ENCODE measurements at places on chromosomes 1 and 21.

DNA sequence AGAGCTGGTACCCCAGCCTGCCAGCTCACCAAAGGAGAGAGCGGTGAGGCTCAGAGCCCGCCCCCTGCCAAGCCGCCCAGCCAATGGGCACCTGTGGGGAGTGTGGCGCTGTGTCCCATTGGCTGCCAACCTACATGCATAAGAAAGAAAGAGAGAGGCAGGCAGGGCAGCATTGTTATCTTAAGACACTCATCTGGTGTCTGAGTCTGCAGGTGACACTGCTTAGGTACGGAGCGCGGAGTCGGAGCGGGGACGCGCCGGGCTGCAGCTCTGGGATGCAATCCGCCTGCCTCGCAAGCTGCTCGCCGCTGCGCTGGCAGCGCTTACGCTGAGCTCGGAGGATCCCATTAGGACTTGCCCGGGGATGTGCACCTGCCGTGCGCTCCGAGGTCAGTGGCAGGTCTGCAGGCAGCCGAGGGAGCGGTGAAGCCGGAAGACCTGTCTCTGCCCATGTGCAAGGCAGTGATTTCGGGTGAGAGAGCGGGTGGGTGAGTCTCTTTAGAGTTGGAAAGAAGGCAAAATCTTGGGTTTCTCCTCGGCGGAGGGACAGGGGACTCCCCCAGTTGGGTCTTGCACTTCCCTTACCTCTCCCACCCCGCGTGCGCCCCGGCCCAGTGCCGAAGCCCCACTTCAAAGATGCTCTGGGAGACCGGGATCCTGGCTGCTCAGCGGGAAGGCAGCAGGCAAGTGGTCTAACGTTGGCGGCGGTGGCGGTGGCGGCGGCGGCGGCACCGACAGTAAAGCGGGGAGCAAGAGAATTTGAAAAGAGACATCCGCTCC lies at the start of gene BRINP2:
BRINP2 (plus strand) TSS at position 203 of the 780 bp plus-strand sequence. CDS start 58,919 bp downstream, outside the sequence.
- peak; percentile 67 for DNase-seq

- DNase-seq, result no peak
These were observed 5.0 kb upstream of the GUCA2B start for GRCh38 chr1:42148166-42148565.

DNA sequence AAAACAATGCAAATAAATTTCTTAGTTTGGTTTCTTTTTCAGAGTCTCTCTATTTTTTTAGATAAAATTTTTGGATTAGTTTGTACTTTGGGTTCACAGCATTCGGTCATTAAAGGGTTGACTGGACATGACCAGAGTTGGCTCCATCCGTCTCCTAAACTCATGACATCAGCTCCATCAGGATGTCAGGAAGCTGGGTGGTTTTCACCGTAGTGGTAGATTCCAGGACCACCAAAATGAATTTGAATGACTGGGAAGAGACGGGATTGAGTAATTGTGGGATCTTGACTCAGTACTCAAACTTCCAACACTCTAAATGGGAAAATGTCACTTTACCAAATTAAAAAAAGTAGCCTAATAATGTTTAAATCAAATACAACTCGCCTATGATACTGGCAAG lies 279.2 kb upstream of the DUSP10 start:
- no peak for DNase-seq

DNA sequence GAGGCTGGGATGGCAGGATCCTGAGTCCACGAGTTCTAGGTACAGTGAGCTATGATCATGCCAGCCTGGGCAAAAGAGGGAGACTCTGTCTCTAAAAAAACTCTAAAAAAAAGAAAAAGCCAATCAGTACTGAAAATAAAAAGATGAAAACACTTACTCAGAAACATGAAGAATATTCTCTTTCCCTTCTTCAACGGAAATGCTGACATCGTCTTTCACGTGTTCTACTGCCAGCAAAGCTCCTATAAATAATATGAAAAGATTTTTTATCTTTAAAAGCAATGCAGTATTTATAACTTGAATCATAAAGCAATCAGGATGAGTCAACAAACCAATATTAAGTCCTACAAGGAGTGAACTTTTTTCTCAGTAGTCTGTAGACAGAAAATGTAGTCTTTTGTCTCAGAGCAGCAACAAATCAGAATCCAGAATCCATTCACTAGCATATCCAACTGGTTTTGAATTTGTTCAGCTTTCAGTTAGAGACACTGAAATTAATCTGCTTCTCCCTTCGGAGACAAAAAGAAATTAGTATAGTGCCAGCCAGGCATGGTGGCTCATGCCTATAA lies 6.2 kb downstream of the EPRS1 start:
- DNase-seq, result no peak

GRCh38 chr1:236275586-236275985 lies 6.2 kb downstream of the ERO1B start:
- no peak for DNase-seq

- no peak for DNase-seq
These were observed 38.3 kb downstream of the SNAP47 start for GRCh38 chr1:227773558-227773957.

- DNase-seq, result no peak
These were observed 606.0 kb downstream of the SMYD3 start for GRCh38 chr1:245901037-245901436.

DNA sequence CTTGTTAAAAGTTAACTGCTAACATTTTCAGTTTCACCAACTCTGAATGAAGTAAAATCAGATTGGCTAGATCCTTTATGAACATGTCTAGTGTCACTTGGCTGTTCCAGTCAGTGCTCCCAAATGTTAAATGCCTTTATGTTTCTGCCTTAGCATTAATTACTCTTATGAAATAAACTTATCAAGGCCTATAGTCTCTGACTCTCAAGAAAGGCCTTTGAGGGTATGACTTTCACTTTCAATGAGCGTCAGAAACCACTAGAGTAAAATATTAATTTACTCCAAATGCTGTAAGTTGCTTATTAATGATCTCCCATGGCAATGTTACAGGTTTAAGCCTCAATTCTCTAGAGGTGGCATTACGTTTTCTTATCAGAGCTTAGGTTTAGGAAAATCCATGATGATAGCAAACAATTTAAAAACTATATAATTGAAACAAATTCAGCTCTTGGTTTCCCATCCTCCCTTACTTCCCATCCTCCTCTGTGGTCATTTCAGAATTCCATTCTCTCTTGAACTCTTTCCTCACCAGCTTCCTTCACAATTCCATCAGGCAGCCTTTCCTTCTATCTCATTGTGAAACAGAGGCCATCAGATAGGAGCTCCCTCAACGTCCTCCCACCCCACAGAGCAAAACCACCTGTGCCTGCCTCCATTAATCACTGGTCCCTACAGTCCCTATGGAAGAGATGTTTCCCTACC lies 108.6 kb upstream of the COP1 start:
- no peak for DNase-seq

- peak; percentile 7 for DNase-seq
These were observed 9.0 kb downstream of the NSL1 start for GRCh38 chr1:212782422-212783154.

GRCh38 chr1:205595861-205596260 lies 36.0 kb downstream of the ELK4 start:
- peak; percentile 70 for DNase-seq

DNA sequence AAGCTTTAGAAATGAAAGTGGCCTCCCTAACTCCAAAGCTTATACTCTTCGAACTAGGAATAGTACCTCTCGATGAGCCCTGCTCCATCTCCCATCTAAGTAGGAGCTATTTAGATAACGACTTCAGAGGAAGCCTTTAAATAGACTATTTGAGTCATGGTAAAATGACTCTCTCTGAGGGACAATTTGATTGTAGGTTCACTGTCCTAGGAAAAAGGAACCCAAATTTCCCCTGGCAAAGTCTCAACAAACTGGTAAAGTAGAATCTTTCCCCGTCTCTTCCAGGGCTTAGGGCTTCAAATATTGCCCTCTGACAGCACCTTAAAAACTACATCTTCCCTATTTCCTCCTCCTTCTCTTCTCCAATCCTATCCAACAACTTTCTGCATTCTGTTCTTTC lies 2.0 kb upstream of the FCER1A start:
- DNase-seq, result no peak

GRCh38 chr1:39901714-39902459 lies at the start of gene MYCL:
Gene MYCL, minus strand, starts transcription at chr1:39901917. Its CDS starts 483 bp downstream, at chr1:39901434.
- DNase-seq, result peak; percentile 92

DNA sequence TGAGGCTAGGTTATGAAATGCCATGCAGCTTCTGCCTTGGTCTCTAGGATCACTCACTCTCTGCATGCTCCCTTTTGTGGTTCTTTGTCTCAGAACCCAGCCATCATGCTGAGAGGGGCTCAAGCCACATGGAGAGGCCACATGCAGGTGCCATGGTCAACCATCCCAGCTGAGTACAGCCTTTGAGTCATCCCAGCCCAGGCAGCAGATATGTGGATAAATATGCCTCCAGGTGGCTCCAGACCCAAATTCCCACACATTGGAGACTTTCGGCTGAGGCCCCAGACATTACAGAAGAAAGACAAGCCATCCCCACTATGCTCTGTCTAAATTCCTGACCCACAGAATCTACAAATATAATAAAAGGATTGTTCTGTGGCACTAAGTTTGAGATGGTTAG lies 102.0 kb downstream of the LHX9 start:
- peak; percentile 26 for DNase-seq

DNA sequence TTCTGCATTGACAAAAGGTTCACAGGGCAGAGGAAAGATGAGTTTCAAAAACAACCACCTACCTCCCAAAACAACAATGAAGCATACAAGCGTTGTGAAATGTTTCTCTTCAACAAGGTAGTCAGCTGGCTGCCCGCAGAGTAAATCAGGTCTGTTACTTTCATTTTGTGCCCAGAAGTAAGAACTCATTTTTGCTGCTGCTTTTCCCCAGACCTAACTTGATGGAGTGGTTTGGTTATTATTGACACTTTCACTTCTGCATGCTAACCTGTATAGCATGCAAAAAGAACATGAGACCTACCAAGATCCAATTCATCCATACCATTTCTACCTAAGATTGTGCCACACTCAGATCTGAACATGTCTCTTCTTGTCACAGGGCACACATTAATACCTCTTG lies 1.3 kb downstream of the SLC9C2 start:
- DNase-seq, result peak; percentile 6

- peak; percentile 92 for DNase-seq
These were observed 23.4 kb upstream of the RD3 start for GRCh38 chr1:211515090-211516023.

GRCh38 chr21:16162953-16163352 lies 433.2 kb downstream of the USP25 start:
- DNase-seq, result no peak

GRCh38 chr1:13803546-13804239 lies 103.7 kb downstream of the PRDM2 start:
- no peak for DNase-seq

DNA sequence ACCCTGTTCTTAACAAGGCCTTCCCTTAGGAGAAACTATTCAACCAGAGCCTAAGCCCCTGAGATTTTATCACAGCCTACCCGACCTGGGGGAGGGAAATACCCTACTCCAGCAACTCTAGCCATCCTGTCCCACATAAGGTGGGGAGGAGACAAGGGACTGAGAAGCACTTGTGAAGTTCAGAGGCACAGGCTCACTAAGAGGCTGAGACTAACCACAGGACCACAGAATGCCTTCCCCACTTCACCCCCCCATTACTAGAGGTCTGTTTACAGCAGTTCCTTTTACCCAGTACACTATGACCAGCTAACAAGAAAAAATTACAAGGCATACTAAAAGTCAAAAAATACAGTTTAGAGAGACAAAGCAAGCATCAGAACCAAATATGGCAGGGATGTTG lies 86.8 kb downstream of the TEX35 start:
- no peak for DNase-seq

DNA sequence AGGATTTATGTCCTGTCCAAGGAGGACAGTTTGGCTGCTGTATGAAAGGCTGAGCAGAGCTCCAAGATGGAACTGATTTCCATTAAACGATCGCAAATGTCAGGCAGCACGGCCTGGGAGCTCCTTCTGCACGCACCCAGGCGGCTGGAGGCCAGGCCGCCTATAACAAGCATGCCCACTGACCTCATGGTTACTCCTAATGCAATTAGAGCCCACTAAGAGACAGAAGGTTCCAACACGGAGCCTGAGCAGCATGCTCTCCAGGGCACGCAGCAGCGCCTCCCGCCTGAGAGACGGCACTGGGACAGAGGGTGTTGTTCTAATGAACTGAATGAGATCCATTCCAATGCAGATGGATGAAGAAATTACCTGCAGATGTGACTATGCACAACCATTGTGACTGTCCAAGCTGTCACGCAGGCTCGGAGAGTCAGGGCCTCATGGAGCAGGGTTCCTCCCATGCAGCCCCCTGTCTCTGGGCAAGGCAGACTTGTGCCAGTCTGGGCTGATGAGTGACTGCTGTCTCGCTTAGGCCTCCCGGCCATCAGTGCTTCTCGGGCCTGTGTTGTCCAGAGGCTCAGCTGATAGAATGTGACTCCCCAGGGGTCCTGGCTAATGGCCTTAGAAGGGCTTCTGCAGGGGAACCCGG lies 25.2 kb upstream of the CDCA8 start:
- DNase-seq, result no peak

DNA sequence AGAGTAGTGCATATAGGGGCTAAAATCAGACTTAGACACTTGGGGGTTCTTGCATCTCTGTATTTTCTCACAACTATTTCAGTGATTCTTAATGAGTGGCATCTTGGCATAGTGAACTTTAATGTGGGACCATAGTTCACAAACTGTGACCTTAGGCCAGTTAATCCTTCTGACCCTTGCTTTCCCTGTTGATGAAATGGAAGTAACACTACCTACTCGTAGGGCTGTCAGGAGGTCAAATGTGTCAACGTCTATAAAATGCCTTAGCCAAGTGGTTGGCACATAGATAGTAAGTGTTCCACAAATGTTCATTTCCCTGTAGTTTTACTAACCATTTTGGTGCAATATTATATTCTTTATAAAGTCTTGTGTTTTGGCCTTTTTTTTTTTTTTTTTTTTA lies 49.4 kb downstream of the DYRK1A start:
- no peak for DNase-seq

DNA sequence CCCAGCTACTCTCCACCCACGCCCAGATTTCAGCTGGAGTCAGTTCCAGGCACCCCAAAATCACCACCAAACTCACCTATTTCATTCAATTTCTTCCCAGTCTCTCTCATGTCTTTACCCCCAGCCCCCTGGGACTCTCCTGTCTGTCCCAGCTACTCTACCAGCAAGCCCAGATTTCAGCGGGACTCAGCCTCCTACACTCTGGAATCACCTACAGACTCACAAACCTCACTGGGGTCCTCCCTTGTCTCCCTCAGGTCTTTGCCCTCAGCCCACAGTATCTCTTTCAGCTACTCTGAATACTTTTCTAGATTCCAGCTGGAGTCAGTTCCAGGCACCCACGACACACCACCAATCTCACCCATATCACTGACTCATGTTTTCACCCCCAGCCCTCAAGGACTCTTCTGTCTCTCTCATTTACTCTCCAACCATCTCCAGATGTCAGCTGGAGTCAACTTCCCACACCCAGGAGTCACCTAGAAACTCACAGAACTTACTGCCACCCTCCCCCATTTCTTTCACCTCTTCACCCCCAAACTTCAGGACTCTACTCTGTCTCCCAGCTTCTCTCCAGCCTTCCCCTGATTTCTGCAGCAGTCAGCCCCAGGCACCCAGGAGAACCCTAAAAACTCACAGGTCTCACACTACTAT lies 1529.3 kb upstream of the TPTE start:
- no peak for DNase-seq

GRCh38 chr21:44263221-44263760 lies 1.6 kb upstream of the DNMT3L start:
- no peak for DNase-seq

Measured in mammary epithelial cell (primary cell).